ENCODE measurements at places on chromosomes 7 and 10.

GRCh38 chr7:73647725-73648592, 19.7 kb upstream of the VPS37D start:
- peak; percentile 43 for DNase-seq

DNA sequence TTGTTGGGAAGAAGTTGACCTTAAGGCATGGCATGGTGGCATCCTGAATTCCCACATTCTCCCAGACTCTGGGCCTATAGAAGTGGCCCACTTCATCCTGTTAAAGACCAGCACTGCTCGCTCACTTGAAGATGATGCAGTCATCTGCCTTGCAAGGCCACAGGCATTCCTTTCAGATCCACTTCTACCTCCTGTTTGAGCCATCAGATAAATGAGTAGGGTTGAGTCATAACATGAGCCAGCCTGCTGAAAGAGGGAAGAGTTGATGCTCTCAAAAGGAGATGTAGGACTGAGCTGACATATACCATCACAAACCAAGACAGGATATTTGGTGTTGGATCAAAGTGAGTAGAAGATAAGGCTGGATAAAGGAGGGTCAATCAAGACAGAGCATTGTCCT, 1.5 kb upstream of the EBLN1 start:
- DNase-seq = no peak

DNA sequence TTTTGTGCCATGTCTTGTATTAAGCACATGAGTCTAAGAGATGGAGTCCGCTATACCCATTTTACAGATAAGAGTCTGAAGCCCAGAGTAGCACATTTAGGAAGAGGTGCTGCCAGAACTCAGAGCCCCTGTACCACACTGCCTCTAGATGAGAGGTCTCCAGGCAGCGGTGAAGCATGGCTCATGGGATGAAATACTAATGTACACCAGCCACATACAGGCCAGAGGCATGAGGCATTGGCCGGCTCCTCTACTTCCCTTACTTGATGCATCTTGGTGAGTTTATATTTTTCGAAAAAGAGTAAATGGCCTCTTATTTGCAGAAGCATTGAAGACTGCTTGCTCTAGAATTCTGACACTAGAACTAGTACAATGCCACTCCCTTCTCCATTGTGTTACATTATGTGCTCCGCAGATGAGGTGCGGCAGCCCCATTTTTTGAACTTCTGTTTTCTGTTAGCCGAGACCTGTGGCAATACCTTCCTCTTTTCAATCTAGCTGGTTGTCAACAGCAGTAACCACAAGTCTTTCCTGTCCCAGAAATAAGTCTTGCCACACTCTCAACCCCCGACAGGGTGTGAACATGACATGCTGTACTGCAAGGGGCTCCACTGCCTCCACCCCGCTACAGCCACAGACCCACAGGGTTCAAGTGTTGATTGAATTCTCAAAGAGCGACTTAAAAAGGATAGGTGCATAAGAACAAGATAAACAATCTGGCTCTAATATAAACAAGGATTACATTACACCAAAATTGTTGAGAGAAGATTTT, 145.3 kb downstream of the CELF2 start:
- DNase-seq = no peak

DNA sequence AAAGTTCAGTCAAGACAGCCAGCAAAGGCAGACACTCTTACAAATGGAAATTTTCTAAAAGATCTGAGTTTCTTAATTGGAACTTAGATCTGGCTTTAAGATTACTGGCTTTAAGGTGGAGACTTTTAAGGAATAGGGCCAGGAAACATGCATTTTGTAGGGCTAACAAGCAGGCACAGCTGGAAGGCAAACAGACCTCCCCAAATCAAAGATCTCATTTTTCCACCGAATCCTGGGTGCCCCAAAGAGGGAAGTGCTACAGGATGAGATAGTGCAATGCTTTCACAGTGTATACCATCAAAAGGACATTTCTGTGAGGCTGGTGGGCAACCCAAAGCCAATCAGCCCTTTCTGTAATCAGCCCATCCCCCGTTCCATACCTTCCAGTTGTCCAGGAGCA, 27.4 kb downstream of the MRPL32 start:
- no peak for DNase-seq

GRCh38 chr10:27225642-27226257, 14.8 kb downstream of the ACBD5 start:
- DNase-seq = no peak

GRCh38 chr7:139721821-139722220, 56.0 kb downstream of the HIPK2 start:
- no peak for DNase-seq

GRCh38 chr7:39554583-39555165, 11.5 kb upstream of the YAE1 start:
- DNase-seq = no peak

DNA sequence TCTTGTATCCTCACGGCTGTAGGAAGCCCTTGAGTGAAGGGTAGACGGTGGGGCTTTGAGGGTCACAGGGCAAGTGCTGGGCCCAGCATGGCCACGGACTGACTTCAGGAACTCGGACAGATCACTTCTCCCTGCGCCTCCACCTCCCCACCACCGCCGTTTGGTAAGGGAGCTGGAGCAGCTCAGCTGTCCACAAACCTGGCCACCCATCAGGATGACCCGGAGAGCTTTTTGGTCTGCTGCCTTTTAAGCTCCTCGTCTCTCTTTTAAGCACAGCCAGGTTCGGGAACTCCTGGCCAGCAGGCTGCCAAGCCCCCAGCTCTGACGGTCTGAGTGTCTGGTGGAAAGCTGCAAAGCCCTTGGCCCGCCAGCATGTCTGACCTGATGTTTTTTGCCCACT, 64.1 kb downstream of the ABRAXAS2 start:
- no peak for DNase-seq

GRCh38 chr10:42783181-42783549, 570 bp downstream of the BMS1 start:
- DNase-seq = peak; percentile 28

DNA sequence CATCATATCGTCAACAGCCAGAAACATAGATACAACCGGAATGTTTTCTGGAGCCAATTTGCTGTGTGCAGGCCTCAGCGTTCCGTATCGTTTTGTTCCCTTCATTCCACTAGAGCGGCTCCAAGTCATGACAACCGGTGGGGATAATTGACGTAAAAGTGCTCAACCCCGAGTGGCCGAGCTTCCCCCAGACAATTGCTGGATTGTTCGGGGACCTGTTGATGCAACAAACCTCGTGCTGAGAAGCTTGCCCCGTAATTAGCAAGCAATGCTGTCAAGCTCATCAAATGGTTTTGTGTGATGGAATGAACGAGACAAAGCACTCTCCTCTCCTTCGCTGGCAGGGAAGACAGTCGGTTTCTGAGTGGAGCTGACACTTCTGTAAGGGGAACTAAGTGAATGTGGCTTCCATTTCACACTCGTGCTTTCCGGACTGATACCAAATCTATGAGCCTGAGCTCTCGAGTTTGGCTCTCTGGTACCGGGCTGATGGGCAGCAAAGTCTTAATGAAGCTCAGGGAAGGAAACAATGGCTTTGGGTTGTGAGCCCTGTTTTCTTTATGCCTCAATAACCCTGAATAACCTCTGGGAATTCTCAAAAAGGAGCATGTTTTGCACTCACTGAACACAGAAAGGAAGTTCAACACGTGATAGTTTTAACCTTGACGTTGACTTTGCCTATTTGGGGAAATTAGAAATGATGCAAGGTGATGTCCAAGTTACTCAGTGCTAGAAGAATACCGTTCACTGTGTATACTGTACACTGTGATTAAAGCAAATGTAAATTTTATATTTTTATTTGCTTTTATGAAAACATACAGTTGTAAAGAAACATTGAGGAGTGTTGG, 220.5 kb downstream of the BAMBI start:
- DNase-seq = no peak

DNA sequence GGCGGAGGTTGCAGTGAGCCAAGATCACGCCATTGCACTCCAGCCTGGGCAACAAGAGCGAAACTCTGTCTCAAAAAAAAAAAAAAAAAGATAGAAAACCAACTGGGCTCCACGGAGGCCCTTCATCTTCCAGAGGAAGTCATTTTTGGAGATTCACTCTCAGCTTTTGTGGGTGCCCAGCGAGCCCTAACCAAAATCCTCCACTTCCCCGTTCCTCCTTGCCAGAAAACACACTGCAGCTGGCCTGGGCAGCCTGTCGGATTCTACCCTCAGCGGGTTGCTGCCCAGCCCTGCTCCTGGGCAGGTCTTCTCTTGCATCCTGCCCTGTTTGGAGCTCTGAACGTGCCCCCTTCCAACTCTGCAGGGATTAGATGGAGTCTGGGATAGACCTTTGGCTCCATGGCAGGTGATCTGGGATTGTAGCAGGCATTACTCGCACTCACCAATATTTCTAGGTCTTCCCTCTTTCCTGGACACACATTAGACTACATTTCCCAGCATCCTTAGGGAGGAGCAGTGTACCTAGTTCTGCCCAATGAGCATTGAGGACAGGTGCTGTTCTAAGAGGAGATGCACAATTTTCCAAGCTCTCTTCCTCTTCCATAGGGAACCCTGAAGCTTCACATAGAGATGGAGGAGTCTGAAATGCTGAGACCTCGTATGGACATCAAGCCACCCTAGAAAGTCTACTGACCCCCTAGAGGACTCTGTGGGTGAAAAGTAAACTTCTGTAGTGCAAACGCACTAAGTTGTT, 4.6 kb downstream of the GRID2IP start:
- DNase-seq = no peak

DNA sequence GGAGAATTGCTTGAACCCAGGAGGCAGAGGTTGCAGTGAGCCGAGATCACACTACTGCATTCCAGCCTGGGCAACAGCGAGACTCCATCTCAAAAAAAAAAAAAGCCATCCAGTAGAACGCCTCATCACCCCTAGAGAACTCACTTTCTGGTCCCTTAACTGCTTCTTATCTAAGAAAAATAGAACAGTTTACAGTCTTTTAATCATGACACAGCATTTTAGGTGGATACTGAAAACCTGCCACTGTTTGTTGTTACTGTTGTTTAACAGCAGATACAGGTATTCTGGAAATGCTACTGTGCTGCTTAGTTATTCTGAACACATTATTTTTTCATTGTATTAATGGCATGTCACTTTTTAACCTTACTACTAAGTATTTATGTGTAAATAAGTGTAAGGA, 624.3 kb upstream of the GHITM start:
- no peak for DNase-seq

DNA sequence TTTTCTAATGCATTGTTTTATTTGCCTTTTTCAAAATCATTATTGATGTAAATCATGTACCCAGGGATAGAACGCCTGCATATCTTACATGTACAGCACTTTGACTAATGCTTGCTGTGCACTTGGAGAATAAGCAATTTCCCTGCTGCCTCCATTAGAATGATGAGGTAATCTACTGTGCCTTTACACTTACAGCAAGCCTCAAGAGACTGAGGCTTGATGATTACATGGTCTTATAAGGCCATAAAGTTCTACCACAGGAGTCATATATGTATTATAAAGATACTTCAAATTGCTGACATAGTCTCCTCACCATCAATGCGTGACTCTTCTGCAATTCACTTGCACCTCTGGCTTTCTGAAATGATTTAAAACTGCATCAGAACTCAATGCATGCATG, 328.6 kb upstream of the HGF start:
- no peak for DNase-seq

GRCh38 chr10:63374991-63375390, 90.8 kb downstream of the JMJD1C start:
- no peak for DNase-seq

- DNase-seq = no peak
Observed at GRCh38 chr7:40586197-40586596, 451.4 kb downstream of the SUGCT start.

GRCh38 chr7:27944643-27945042, 204.7 kb downstream of the TAX1BP1 start:
- DNase-seq = no peak

GRCh38 chr7:11492307-11492706, 339.7 kb downstream of the THSD7A start:
- no peak for DNase-seq

- no peak for DNase-seq
Observed at GRCh38 chr7:147069771-147070170, 953.2 kb downstream of the CNTNAP2 start.

GRCh38 chr7:28112467-28112866, 68.1 kb downstream of the JAZF1 start:
- no peak for DNase-seq

- no peak for DNase-seq
Observed at GRCh38 chr10:130350996-130351395, 214.8 kb downstream of the GLRX3 start.

- no peak for DNase-seq
Observed at GRCh38 chr10:48802611-48803071, 118.0 kb downstream of the WDFY4 start.

GRCh38 chr7:7642081-7642480, 1.5 kb downstream of the UMAD1 start:
- DNase-seq = no peak

DNA sequence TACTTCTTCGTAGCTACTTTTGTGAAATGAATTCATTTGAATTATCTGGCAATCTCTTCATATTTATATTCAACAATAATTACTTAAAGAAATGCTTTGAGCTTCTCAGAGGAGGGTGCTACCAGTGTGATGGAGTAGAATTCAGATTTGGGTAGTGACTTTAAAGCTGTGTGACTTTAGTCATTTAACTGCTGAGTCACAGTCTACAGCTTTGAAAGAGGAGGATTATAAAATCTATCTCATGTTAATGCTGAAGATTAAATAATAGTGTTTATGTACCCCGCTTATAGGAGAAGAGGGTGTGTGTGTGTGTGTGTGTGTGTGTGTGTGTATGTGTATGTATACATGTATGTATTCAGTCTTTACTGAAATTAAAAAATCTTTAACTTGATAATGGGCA, 68.2 kb downstream of the CFTR start:
- no peak for DNase-seq

DNA sequence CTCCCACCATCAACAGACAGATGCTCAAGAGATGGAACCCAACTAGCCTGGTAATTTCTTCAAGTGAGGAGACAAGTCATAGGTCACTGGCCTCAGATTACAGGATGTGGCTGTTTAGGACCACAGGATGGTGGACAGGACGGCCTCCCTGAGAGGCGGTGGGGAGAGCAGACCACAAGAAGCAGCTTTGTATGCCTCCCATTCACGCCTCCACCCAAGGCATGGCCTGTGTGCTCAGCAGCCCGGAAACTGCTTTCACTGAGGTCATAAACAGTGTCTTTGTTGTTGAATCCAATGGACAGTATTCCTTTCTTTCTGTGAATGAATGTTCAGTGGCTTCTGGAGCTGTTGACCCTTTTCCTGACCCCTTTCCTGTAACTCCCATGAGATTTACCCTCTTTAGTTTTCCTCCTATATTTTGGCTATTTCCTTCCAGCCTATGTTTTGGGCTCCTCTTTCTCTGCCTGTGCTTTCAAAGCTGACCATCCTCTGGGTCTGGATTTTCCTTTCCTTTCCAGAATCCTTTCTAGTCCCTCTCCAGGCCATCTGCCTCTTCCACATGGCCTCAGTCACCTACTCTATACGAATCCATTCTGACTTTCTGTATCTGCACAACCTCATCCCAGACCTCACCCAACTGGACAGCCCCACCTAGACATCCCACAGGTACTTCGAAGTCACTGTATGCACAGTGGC, 32.4 kb upstream of the INPP5F start:
- no peak for DNase-seq
